Activated naive CD4-positive, alpha-beta T cell treated with Interleukin-2 at 50 U/mL for 16 hours (primary cell): ENCODE measurements at places on chromosomes 4 and X.

- no peak for DNase-seq
Observed at GRCh38 chr4:114364857-114365256, 233.8 kb upstream of the UGT8 start.

DNA sequence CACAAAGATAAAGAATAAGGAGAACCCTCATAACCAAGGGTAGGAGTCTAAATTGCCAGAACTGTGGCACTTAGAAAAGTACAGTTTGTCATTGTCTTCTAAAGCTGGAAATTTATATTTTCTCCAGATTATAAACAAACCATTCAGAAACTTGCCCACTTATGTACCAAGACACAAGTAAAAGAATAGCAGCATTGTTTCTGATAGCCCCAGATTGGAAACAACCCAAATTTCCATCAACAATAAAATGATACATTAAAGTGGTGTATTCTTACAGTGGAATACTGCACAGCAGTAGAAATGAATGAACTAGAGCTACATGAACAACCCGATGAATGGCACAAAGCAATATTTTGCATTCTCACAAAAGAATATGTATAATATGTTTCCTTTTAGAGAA, 63.1 kb upstream of the PDHA1 start:
- DNase-seq, result no peak

DNA sequence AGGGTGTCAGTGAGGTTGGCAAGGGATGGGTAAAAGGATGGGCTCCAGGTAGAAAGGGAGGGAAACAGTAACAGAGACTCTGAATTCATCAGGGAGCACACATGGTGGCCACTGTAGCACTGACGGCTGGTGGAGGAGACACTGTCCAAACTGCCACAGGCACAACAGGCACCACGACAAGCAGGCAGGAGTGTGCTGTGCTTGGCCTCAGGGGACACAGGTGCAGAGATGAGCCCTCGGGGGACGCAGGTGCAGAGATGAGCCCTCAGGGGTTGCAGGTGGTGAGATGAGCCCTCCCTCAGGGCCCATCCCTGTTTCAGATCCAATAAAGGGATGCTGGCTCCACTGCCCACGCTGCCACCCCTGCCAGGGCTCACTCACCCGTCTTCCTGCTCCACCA, 7.6 kb downstream of the PDE6B start:
- DNase-seq, result no peak

- no peak for DNase-seq
Observed at GRCh38 chrX:114717921-114718320, 134.0 kb downstream of the HTR2C start.

- no peak for DNase-seq
Observed at GRCh38 chr4:57168982-57169381, 58.8 kb upstream of the IGFBP7 start.

DNA sequence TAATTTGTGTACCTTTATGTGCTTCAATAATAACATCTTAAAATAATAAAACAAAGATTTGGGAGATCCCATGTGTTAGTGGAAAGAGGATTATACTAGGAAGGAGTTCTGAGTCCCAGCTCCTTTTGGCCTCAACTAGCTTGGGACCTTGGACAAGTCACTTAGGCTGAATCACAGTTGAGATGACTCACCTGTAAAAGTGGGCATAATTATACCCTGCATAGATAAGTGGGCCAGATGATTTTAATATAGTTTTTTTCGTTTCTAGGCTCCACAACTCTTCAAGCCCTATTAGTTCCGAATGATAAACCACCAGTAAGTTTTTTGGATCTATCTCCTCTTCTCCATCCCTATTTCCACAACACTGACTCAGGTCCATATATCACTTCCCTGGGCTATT, 131.8 kb downstream of the ENOX2 start:
- no peak for DNase-seq

- DNase-seq, result peak; percentile 57
Observed at GRCh38 chrX:56764153-56764974, 35.3 kb downstream of the NBDY start.

DNA sequence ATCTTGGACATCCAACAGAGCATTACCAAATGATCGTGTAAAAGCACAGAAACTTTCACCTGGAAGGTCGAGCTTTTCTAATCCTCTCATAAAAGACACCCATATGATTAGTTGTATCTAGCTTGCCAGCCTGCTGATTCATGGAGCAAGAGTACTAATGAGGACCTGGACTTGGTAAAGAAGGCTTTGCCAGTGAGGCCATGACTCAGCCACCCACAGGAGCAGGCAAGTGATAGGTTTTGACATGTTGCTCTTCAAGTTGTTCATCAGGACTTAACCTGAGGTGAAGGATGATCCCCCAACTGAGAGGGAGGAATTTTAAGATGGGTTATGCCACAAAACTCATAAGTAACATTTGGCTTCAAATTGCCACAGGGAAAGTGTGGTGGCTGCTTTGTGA, 24.7 kb upstream of the EPGN start:
- DNase-seq, result no peak

- DNase-seq, result no peak
Observed at GRCh38 chr4:39698424-39699009, 581 bp downstream of the UBE2K start.

DNA sequence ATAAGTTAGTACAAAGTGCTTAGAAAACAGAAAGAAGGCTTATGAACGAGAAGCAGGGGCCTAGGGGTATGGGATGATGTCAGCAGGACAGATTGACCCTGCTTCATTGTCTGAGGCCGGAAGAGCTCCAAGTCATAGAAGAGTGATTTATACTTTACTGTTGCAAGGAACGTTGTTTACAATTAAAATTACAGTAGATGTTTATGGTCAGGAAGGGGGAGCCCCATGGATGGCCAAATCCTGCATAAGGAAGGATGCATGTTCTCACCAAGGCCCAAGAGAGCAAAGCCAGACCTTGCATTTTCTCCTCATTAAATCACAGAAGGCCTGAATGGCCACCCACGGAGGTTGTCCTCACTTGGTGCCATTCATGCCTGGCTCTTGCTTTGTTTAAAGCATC, 115.3 kb downstream of the LDB2 start:
- no peak for DNase-seq

DNA sequence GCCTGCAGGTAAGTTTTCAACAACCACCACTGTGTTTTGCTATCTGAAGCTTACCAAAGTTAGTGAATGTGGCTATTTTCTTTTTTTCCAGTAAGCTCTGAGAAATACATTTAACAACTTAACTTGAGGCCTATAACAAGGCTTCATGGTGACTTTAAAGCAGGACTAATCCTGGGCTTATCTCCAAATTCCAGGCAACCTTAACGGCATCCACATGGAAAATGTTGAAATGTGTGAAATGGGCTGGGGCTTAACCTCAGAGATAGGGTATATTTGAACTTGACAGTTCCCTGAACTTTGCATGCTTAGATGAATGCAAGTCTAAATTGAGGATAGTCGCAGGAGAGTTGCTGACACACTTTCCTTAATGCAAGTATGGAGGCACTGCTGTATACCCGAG, 539.2 kb downstream of the GALNTL6 start:
- no peak for DNase-seq

- no peak for DNase-seq
Observed at GRCh38 chrX:69185886-69186285, 20.6 kb upstream of the PJA1 start.

GRCh38 chr4:16195209-16195608, 31.1 kb downstream of the TAPT1 start:
- no peak for DNase-seq

- no peak for DNase-seq
Observed at GRCh38 chr4:52244848-52245247, 193.7 kb downstream of the SPATA18 start.

DNA sequence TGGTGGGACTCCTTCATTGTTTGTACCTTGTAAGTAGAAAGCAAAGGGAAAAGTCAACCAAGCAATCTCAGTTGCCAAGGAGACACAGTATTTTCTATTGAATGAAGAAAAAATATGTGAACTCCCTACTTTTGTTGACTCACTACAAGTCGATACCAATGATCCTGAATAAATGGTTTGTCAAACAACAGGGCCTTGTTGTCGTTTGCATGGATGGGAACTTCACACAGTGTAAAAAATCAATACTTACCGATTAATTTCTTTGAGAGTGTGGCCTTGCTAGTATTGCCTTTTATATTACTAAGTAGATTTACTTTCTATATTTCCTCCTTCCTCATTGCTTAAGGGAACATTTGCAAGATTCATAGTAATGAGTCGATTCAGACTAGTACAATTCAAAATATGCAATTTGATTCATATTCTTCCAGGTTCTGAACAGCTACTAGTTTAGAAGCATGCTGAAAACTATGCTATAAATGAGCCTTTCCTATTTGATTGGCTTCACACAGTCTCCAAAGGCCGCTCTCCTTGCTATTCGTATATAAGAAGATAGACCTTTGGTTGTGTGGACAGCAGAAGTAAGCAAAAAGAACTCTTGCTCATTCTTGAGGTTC, 108.0 kb downstream of the ZNF330 start:
- DNase-seq, result no peak

DNA sequence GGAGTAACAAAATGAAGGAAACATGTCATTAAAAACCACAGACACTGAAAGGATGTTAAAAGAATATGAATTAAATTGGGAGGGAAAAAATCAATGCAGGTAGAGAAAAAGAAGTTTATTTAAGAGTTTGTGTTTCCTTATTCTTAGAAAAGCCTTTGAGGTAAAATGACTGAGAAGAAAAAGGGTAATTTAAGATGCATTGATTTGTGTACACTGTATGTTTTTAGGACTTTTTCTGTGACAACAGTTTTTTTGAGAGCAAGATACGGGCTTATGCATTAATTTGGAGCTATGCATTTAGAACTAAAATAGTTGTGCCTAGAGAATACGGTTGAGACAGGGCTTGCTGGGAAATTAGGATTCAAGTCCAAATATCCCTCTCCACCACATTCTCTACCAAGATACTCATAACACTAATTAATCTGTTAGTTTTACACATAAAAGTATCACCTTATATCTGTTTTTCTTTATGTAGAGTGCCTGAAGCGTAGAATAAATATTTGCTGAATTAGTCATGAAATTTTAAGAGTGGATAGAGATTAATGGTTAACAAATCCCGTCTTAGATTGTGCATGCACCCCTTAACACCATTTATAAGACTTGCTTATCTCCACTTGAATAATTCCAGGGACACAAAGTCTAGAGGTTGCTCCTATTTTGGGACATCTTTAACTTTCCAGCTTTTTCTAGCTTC, 232.5 kb downstream of the PCDH7 start:
- no peak for DNase-seq

GRCh38 chr4:124903995-124904722, 191.6 kb upstream of the ANKRD50 start:
- DNase-seq, result no peak

DNA sequence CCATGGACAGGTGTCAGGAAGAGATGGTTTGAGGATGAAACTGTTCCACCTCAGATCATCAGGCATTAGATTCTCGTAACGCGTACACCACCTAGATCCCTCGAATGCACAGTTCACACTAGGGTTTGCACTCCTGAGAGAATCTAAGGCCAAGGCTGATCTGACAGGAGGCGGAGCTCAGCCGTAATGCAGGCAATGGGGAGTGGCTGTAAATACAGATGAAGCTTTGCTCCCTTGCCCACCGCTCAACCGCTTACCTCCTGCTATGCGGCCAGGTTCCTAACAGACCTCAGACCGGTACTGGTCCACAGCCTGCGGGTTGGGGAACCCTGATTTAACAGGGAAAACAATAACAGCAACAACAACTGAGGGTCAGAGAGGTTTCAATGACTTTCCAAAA, 2.0 kb upstream of the TEC start:
- no peak for DNase-seq

DNA sequence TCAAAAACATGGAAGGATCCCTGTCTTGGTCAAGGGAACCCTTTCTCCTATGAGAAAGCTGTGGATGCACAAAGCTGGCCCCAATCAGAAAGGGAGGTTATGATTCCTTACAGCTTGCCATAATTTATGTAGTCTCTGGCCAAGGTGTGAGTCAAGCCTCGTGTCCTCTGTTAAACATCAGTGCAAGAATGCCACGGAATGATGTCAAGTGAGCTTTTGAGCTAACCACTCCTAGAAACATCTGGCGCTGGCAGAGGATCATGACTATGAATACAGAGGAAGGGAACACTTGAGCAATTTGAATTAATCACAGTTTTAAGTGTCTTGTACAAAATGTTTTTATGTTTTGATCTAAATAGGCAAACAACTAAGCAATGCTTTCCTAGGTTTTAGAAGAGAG, 51.5 kb upstream of the RAP2C start:
- DNase-seq, result no peak

- DNase-seq, result no peak
Observed at GRCh38 chr4:48767055-48767929, 12.8 kb downstream of the FRYL start.

DNA sequence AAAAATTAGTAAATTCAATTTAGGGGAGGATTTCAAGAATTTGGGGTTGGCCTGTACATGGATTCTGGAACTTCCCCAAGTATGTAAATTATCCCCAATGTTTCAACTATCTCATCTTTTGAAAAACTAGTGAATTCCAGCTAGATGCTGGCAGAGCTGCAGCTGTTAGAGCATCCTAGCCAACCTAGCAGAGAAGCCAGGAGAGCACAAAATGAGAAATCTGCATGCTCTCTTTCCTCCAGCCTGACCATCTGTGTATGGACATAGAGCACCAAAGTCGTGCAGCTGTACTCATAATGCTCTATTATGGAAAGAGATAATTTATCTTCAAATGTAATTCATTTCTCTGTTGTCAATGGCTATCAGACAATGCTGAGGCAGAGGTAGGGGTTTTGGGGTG, 1217.7 kb downstream of the PCDH19 start:
- no peak for DNase-seq

GRCh38 chr4:17283251-17283650, 228.6 kb downstream of the QDPR start:
- DNase-seq, result no peak

- DNase-seq, result no peak
Observed at GRCh38 chrX:31523884-31524536, 452.2 kb upstream of the FTHL17 start.

DNA sequence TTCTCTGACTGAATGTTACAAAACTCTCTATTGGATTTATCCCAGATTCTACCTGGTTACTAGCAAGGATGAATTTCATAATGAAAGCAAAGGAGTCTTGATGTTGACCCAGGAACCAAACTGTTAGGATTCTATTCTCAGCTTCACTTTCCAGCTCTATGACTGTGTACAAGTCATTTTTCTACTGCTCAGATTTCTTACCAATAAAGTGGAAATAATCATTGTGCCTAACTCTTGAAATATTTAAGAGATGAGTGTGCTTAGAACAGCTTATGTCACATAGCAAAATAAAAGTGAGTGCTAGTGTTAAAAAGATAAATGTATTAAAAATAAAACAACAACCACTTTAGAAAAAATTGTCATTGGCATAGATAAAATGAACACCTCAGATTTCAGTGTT, 45.6 kb downstream of the EPHA5 start:
- no peak for DNase-seq

GRCh38 chr4:188110741-188111471, 1.5 kb upstream of the TRIML2 start:
- DNase-seq, result no peak

DNA sequence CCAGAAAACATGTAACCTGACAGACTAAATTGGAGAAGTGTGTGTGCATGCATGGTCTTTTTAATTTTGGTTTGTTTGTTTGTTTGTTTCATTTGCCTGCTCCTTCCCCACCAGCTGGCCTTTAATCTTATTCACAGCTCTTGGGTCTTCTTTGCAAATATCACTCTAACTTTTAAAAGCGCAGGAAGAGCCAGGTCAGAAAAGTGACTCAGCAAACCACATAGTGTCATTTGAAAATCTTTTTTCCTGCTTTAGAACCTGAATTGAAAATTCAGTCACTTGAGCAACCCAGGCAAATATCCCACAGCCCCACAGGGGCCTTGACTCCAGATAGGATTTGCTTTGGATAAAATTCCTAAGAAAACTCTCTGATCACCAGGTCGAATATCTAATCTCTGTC, 4.6 kb downstream of the TMEM255A start:
- DNase-seq, result no peak

- DNase-seq, result no peak
Observed at GRCh38 chrX:68183612-68184214, 249.6 kb downstream of the OPHN1 start.
